ENCODE measurements at places on chromosomes 3 and 15. TPM values are rescaled to one million over a fixed set of nuclear protein-coding genes. Genes with fewer than 3 reads are reported as not detected.

GRCh38 chr3:188090620-188091309, 63.2 kb upstream of the LPP start:
- no peak for DNase-seq

DNA sequence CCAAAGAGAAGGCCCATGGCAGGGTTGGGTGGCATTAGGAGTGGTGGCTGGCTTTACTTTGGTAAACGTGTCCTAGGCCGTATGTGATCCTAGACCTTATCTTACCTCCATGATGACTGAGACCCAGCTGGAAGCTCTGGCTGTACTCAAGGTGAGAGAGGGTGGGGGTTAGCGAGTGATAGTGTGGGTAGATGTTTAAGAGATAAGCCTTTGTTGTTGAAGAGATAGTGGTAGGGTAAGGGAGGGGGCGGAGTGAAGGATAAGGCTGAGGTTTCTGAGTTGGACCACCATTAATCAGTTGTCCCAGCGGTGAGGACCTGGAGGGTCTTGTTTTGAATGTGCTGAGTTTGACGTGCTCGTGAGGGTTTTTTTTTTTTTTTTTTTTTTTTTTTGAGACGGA, 61.5 kb upstream of the ULK4 start:
- DNase-seq: no peak

DNA sequence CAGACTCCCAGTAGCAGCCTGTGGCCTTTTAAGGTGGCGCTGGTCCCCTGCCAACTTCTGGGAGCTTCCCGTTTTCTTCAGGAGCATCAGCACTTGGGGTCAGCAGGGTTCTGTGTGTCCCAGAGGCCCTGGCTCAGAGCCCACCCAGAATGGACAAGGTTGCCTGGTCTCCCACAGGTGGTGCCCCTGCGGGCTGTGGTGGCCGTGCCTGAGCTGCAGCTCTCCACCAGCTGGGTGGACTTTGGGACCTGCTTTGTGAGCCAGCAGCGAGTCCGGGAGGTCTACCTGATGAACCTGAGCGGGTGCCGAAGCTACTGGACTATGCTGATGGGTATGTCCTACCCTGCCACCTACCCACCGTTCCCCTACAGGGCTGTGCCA, 15.5 kb downstream of the ACAA1 start:
- no peak for DNase-seq

ZNF385D gene
- total RNA-seq: not detected

DNA sequence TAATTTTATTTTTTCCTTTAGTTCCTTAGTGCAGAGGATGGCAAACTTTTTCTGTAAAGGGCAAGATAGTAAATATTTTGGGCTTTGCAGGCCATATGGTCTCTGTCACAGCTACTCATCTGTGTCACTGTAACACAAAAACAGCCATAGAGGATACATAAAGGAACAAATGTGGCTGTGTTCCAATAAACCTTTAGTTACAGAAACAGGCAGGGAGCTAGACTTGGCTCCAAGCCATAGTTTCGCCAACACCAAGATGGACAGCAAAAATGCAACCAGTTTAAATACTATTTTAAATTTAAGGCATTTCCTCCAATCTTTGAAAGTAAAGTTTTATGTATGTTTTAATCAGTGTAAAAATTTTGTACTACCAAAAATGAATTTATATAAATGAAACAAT, 753.4 kb downstream of the FHIT start:
- DNase-seq: no peak

- no peak for DNase-seq
These were observed 45.4 kb downstream of the EFHB start for GRCh38 chr3:19888428-19889152.

- DNase-seq: no peak
These were observed 198.0 kb downstream of the SV2B start for GRCh38 chr15:91298101-91298500.
